ENCODE measurements at places on chromosomes 2 and 18. TPM values are rescaled to one million over a fixed set of nuclear protein-coding genes. Genes with fewer than 3 reads are reported as not detected.

GRCh38 chr18:74652392-74652988 lies 54.8 kb downstream of the ZNF407 start:
- DNase-seq: peak; percentile 33

GRCh38 chr18:28030458-28030857 lies 146.5 kb downstream of the CDH2 start:
- DNase-seq: no peak

GRCh38 chr18:57705832-57706595 lies 84.4 kb upstream of the NARS1 start:
- DNase-seq: no peak

DNA sequence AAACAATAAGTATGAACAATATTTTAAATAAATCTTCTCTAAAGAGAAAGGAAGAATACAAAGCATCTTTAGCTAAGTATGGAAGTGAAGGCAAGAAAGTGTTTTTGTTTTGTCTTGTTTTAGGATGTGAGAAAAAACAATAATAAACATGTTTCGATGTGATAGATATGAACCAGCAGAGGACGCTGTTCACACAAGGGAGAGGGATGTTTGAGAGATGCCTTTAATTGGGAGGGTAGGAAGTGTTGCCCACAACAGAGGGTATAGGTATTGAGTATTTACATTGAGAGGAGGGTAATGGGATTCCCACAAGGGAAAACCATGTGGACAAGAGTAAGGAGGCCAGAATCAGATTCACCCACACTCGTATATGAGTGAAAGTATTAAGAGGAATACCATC lies 55.1 kb downstream of the CDH19 start:
- DNase-seq: no peak

- DNase-seq: no peak
These were observed 160.1 kb downstream of the RTP5 start for GRCh38 chr2:242029422-242030225.

DNA sequence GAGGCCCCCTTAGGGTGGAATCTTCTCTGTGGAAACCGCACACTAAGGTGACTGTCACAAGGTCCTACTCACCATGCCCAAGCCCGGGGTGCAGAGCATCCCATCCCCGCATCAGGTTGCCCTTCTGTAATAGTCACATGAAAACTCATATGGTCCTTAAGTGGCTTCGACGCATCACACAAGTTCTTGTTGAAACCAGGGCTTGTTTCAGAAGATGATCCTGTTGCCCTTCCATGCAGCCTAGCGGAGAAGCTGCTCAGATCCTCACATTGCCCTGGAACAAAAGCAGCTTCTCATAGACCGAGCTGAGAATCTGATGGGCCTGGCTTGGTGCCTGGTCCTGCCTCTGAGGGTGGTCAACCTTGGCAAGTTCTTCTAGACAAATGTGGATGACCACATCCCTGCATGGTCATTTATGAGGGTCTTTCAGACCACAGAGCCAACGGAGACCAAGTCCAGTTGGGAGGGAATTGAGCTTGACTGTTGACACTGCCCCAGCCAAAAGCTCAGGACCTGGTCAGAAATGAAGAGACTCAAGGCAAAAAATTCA lies 54.1 kb downstream of the PDCL3 start:
- DNase-seq: no peak

DNA sequence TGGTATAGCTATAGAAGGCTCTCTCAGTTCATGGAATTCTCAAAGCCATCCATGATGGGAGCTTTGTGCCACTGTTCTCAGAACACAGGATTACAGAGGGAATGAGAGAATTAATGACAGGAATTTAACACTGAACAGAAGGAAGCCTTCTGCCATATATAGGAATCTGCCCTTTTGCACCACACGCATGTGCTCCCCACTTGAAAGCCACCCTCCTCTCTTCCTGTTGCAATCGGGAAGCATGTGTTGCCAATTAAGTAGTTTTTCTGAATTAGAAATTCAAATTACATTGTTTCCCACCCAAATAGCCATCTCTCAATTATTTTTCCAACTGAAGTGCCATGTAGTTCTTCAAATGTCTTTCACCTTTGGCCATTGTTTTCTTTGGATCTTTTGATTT lies 71.3 kb downstream of the C1D start:
- DNase-seq: no peak

DNA sequence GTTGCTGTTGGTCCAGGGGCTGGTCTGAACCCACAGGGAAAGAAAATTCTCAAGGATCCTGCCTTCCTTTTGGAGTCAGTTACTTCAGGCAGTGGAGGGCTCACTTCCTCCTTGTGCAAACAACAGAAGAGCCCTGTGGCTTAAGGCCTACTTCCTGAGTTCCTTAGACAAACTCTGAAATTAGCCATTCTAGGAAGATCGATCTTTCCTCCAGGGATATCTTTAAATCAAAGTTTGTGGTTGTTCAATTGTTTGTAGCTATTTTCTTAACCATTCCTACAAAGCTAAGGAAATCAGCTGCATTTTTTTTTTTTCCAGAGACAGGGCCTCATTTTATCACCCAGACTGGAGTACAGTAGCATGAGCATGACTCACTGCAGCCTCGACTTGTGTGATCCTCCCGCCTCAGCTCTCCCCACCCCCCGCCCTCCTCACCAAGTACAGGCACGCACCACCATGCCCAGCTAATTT lies 156.0 kb downstream of the TANC1 start:
- peak; percentile 59 for DNase-seq

- no peak for DNase-seq
These were observed 211.7 kb upstream of the LRATD1 start for GRCh38 chr2:14420851-14421250.

GRCh38 chr2:1925928-1926327 lies 181.6 kb upstream of the PXDN start:
- no peak for DNase-seq

DNA sequence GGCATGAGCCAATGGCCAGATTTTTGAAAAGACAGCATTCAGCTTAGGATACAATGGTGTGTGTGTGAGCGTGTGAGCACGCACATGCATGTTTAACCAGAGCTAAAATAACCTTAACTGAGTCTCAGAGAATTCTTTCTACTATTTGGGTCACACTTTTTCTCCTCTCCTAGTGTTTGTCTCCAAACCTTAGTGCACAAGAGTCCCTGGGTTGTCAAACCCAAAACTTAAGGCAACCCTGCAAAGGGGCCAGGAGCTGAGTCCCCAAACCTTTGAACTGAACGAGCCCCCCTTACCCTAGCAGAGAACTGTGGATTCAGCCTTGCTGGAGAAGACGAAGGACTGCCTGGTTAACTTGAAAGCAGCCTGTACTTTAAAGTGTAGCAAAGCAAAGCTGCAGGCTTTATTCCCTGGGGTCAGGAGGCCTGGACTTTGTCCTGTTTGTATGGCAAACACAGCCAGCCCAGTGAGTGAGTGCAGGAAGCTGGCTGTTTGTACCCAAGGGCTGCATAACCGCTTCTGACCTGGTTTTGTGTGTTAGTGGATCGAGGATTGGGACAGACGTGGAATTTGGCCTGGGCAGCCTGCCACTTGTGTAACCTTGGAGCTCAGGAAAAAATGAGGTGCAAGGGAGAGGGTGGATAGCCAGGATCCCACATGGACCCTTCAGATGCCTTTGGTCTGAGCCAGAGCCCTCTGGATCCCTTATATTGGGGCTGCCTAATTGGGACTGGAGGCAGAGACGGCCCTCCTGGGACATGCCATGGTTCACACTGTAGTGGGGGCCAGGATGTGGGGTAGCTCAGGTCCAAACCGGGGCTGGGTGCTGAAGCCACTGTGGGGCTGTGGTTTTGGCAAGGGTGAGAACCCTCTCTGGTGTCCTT lies 6.4 kb upstream of the PSMD1 start:
- peak; percentile 100 for DNase-seq

- DNase-seq: no peak
These were observed 747.7 kb downstream of the NRXN1 start for GRCh38 chr2:50284188-50284587.

NFU1 gene
- polyA plus RNA-seq: 39.1 TPM

PIEZO2 gene
- polyA plus RNA-seq: 15.2 TPM
